ENCODE measurements at places on chromosomes 6 and 20. TPM values are rescaled to one million over a fixed set of nuclear protein-coding genes. Genes with fewer than 3 reads are reported as not detected.

GSTA4 gene
- total RNA-seq, result 7.9 TPM

POPDC3 gene
- total RNA-seq, result 21.1 TPM

SUPT3H gene
- 4.7 TPM for total RNA-seq

GPX5 gene
- total RNA-seq, result not detected

LAMA2 gene
- 0.70 TPM for total RNA-seq

SLC17A9 gene
- total RNA-seq, result 0.03 TPM

GABRR1 gene
- total RNA-seq, result not detected

PLCG1 gene
- 41.0 TPM for total RNA-seq

RIN2 gene
- 22.9 TPM for total RNA-seq

FKBP5 gene
- total RNA-seq, result 137 TPM

BCAS1 gene
- 0.37 TPM for total RNA-seq

ZSCAN23 gene
- not detected for total RNA-seq

LY86 gene
- total RNA-seq, result not detected

ARG1 gene
- total RNA-seq, result not detected

SOX4 gene
- total RNA-seq, result 7.9 TPM

AIF1 gene
- total RNA-seq, result not detected

TRIM40 gene
- not detected for total RNA-seq

TTK gene
- 16.4 TPM for total RNA-seq

ADGB gene
- total RNA-seq, result not detected

GHRH gene
- not detected for total RNA-seq

IPCEF1 gene
- 0.07 TPM for total RNA-seq

NTSR1 gene
- 0.05 TPM for total RNA-seq

FUCA2 gene
- 55.5 TPM for total RNA-seq

LGSN gene
- total RNA-seq, result 2.4 TPM

PAK5 gene
- total RNA-seq, result not detected

DUSP15 gene
- 0.87 TPM for total RNA-seq

OTOR gene
- total RNA-seq, result not detected

EYA4 gene
- 10.0 TPM for total RNA-seq

CFAP61 gene
- 0.35 TPM for total RNA-seq

SNAI1 gene
- total RNA-seq, result 12.6 TPM

SLA2 gene
- 0.13 TPM for total RNA-seq

SIRPD gene
- total RNA-seq, result not detected

RIPPLY2 gene
- total RNA-seq, result 0.49 TPM

ETV7 gene
- total RNA-seq, result 0.08 TPM

MBOAT1 gene
- total RNA-seq, result 2.0 TPM

CCN5 gene
- total RNA-seq, result 31.4 TPM
